ENCODE measurements at places on chromosomes 7 and 10. TPM values are rescaled to one million over a fixed set of nuclear protein-coding genes. Genes with fewer than 3 reads are reported as not detected.

IRF5 gene
- 2.7 TPM for polyA plus RNA-seq

PNLIPRP2 gene
- not detected for polyA plus RNA-seq

NKX1-2 gene
- polyA plus RNA-seq = 0.08 TPM

TBXAS1 gene
- polyA plus RNA-seq = 3.7 TPM

PHTF2 gene
- 8.8 TPM for polyA plus RNA-seq

RARRES2 gene
- polyA plus RNA-seq = 33.0 TPM
